Stimulated activated CD4-positive, alpha-beta T cell treated with anti-CD3 and anti-CD28 coated beads, TNF-alpha, amount 100 ng/mL, for 24 hours (primary cell): ENCODE measurements at places on chromosomes 3 and 15.

DNA sequence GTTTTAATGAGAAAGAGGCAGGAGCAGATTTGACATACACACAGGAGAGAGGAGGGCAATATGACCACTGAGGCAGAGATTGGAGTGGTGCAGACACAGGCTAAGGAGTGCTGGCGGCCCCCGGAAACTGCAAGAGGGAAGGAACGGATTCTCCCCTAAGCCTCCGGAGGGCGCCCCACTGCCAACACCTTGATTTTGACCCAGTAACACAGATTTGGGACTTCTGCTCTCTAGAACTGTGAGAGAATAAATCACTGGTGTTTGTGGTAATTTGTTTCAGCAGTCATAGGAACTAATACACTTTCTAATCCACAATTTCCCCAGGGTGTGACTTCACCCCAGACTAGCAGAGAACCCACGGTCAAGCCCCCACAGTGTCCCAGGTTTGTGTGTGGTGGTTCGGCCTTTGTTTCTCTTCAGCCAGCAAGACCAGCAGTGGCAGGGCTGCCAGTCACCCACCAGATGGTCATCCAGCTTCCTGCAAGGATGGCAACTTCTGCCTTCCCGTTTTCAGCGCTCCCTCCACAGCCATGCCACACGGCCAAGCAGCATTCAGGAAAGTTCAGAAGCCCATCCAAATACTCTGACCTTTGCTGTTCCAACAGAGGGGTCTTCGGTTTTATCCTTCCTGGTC, 23.6 kb upstream of the TSPAN3 start:
- DNase-seq: no peak

DNA sequence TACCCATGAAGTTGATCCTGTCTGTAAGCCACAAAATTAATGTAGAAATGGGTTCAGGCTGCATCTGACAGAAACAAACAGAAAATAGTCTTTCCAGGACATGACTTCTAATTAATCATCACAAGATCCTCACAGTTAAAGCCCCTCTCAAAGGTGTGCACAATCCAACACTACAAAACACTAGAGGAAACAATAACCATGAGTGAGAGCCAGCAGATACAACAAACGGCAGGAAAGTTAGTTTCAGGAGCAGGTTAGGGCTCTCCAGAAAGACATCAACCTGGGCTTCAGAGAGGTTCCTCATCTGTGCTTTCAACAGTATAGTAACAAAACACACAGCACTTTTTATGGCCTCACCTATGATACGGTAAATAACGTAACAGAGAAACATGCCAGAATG, 42.8 kb downstream of the DPH3 start:
- no peak for DNase-seq

GRCh38 chr3:158696618-158697017, 24.2 kb upstream of the LXN start:
- DNase-seq: no peak

- no peak for DNase-seq
Measured at GRCh38 chr3:192577271-192577670, 150.1 kb downstream of the FGF12 start.

GRCh38 chr3:16455001-16455400, 58.5 kb downstream of the RFTN1 start:
- DNase-seq: no peak

- no peak for DNase-seq
Measured at GRCh38 chr3:64900156-64900555, 212.4 kb upstream of the ADAMTS9 start.

- DNase-seq: no peak
Measured at GRCh38 chr3:114194750-114195149, 15.9 kb upstream of the DRD3 start.

DNA sequence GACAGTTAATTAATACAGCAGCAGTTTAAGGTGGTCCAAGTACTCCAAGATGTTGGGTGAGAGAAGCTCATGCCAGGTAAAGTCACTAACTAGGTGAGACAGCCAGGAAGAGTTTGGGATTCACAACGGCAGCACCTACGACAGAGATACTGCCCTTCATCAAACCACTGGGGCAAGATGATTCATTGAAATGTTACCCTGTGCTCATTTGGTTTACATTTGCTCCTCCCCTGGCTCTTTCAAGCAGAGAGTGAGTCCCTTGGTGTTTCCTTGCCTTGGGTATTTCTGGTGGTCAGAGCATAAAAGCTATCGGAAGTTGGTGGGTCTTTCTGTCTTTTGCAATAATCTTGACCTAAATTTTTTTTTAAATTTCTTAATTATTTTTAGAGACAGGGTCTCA, 19.9 kb upstream of the PDE8A start:
- no peak for DNase-seq

- DNase-seq: no peak
Measured at GRCh38 chr3:65811086-65811761, 227.5 kb downstream of the MAGI1 start.

DNA sequence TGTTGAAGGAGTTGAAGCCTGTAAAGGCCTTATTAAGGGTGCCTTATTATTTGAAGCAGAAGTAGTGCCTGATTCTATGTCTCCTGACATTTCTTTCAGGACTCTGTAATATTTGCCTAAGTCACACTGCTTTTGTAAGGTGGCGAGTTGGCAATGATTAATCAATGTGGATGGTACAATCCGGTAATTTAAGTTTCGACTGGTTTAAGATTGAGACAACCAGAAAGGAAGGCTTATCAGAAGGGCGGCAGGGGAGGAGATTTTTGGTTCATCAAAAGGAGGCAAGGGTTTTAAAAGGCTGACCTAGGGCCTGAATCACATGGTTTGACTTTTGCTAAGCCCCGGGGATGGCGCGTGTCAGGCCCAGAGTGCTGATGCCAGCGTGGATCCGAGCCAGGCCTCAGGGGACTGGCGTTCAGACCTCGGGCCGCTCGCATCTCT, 830 bp upstream of the RNF13 start:
- no peak for DNase-seq

DNA sequence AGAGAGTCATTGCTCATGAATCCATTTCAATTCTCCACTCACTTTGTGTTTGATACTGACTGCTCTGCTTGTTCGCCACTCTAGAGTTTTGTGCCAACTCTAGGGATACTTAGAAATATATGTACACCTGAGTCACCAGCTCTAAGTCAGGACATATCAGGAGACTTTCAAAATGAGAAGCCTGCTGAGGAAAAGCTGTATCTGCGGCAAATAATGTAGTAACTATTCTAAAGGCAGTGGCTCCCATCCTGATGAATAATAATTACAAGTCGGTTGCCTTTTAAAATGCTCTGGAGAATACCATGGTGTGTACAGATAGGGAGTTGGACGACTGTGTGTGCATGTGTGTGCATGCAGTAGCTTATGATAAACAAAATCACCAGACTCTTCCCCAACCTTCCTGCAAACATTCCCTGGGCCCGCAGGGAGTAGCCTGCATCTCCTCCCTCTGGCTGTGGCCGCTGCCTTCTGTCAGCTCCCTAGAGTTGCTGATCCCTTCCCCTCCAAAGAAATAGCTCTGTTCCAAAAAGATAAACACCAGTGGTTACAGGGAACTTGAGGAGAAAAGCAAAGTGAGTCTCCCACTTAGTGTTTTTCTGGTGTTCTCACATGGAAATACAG, 346.3 kb upstream of the UMPS start:
- no peak for DNase-seq

GRCh38 chr3:31227131-31227562, 305.6 kb upstream of the STT3B start:
- no peak for DNase-seq

GRCh38 chr15:29687939-29688505, 134.2 kb downstream of the TJP1 start:
- DNase-seq: no peak

DNA sequence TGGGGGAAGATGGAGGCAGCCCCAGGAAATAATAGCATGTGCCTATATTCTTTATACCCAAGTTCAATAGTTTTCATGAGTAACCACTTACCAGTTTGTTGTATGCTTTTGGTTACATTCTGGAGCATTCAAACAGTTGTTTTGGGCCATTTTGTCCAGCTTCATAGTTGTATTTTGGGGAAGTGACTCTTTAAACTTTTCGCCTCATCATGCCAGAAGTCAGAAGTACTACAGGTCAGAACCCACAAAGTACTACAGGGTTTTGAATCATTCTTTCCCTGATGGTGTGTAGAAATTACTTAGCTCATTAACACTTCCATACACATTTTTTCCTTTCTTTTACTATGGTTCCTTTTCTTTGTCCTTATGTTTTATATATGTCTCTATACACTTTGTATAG, 210.6 kb downstream of the ARPP21 start:
- no peak for DNase-seq

GRCh38 chr3:11553436-11554235, 90.1 kb downstream of the VGLL4 start:
- no peak for DNase-seq

DNA sequence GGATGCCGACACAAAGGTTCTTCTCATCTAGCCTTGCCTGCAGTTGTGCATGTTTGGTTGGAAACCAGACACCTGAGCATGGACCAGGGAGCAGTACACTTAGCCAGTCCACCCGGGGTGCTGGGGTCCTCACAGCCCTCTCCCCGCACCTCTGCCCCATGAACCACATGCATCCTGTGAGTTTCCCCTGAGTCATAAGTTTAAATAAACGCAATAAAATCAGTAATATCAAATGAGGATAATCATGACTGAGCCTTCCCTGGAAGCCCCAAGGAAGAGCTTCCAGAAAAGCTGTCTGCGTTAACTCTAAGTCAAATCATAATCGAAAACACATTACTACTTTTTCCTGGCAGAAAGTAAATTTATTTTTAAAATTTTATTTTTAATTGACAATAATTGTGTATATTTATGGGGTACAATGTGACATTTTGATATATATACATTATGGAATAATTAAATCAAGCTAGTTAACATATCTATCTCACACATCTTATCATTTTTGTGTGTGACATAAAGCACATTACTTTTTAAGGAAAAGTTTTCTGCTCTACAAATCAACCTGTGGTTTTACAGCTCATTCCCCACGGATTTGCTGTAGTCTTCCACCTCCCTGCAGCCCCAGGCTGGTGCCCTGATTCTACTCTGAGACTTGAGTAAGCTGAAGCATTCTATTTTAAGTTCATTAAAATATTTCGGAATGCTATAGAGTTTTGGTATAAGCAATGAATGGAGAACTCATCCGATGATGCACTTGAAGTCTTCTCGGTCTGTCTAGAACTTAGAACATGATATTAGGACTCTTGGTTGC, 166.0 kb upstream of the EIF1B start:
- DNase-seq: no peak

DNA sequence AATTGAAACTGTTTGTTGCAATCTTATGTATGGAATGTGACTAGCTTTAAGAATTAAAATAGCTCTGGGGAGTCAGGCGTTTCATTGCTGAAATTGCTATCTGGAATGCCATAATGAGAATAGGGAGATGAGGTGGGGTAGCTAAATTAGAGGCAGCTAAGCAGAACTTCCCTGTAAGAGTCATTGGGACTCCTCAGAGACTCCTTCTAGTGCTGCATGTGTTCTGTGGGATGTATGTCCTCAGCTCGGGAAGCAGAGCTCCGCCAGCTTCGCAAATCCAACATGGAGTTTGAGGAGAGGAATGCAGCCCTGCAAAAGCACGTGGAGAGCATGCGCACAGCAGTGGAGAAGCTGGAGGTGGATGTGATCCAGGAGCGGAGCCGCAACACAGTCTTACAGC, 57.4 kb downstream of the HMG20A start:
- no peak for DNase-seq

GRCh38 chr3:173708191-173708590, 310.6 kb downstream of the NLGN1 start:
- DNase-seq: no peak

DNA sequence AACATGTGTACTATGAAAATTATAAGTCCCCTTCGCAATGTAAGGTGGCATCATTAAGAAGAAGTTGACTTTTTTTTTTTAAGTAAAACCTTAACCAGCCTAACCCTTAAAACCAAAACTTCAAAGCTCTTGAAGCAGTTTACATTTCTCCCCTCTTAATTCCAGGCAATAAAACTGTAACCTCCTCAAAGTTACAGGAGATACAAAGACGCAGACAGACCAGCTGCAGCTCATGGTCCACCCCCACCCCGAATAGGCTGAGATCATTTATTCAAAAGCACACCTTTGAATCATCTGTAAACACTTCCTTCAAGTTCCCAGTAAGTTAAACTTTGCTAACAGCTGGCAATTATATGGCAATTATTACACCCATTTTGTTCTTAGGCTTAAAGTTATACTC, 414.5 kb downstream of the ERC2 start:
- DNase-seq: no peak

GRCh38 chr3:52223449-52224408, 1.7 kb downstream of the TLR9 start:
- no peak for DNase-seq

DNA sequence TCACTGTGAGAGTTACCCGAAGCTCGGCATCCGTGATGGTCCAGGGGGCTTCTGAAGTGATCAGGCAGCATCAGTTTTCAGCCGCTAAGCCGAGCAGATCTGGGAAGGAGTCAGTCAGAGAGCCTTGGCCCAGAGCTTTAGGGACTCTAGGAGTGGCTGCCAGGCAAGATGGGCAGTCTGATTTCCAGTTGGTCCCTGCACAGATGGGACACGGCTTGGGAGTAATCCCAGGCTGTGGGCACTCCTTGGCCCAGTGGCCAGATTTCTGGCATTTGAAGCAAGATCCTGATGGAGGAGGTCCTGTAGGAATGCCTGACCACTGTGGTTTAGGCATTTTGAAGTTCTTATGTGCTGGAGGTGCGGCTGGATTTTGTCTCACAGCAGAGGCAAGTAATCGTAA, 10.5 kb upstream of the IP6K2 start:
- no peak for DNase-seq

DNA sequence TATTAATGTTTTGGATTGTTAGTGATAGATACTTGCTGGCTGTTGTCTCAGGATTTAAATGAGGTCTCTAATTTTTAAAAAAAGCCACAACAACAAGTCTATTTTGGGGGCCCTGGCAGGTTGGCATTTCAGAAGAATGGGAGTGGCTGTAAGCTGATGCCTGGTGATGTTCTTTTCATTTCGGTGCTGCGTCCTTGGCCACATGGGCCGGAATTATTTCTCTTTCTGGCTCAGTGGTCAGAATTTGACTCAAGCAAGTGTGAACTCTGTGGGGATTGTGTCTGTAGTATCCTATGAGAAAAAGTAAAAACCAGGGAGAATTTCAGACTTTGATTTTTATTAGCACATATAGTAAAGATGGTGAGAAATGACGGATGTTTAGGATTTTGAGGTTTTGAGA, 203.0 kb downstream of the AKAP13 start:
- no peak for DNase-seq

DNA sequence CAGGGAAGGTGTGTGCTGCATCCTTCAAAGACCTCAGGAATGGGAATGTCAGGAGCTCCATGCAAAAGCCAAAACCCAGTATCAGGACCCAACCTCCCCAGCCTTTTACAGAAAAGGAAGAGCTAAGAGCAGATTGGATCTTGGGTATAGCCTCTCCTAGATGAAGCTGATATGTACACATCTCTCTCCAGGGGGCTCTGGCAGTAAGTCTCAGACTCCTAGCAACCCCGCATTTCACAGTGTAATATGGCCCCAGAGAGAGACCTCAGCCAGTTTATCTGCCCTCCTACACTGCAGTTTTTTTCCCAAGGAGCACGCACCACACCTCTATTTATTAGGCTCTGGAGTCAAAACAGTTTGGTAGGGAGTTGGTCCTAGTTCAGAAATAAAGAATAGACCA, 88.2 kb downstream of the RBPMS2 start:
- DNase-seq: no peak

- DNase-seq: no peak
Measured at GRCh38 chr3:43624619-43625305, 3.0 kb upstream of the ANO10 start.

GRCh38 chr15:51760805-51761204, 9.4 kb downstream of the TMOD2 start:
- DNase-seq: no peak

GRCh38 chr3:26308454-26308853, 314.1 kb upstream of the LRRC3B start:
- DNase-seq: no peak

- no peak for DNase-seq
Measured at GRCh38 chr3:23580096-23580713, 225.6 kb upstream of the UBE2E1 start.
